ENCODE measurements at places on chromosomes 3 and 15.

DNA sequence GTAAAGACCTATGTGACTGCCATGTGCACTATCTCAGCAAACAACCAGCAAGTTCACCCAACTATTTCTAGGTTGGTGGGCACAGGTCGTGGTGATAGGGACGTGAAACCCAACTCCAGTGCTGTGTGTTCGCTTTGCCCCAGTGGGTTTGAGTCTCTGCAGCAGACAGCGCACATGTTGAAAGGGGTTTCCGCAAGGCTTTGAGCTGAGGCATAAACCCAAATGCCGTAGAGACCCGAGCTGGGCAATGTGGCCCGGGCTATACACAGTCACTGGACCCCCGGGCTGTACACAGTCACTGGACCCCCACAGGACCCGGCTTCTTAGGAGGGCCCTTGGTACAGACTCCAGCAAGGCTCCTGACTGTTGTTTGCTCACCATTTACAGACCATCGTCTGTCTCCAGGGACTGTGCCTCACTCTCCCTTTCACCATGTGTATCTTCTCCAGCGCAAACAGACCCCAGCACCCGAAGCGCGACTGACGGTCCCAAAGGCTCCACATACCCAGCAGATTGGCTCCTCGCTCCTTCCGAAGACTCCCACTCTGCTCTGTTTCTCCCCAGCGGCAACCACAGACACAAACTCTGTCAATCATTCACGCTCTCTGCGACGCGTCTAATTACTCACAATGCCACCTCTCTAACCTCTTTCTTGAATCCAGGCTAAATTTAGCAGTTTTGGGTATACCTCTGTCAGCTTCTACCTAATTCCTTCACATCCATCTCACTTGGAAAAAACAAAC is 31.2 kb downstream of the PCSK6 start:
- DNase-seq, result no peak

DNA sequence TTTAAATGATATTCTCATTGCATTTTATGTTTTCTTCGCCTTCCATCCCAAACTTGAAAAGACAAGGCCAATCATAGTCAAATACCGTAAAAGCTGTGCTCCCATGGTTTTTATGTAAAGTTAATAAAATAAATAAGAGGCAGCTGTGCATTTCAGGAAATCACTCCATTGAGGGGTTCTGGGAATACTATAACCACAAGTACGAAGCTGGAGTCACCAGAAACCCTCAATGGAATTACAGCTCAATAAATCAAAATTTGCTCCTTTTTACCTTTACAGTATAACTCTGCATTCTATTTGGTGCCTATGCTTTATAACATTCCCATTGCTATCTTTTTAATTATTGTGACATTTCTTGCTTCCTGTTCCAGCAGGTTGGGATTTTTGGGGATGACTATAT is 77.2 kb downstream of the C3orf38 start:
- no peak for DNase-seq

DNA sequence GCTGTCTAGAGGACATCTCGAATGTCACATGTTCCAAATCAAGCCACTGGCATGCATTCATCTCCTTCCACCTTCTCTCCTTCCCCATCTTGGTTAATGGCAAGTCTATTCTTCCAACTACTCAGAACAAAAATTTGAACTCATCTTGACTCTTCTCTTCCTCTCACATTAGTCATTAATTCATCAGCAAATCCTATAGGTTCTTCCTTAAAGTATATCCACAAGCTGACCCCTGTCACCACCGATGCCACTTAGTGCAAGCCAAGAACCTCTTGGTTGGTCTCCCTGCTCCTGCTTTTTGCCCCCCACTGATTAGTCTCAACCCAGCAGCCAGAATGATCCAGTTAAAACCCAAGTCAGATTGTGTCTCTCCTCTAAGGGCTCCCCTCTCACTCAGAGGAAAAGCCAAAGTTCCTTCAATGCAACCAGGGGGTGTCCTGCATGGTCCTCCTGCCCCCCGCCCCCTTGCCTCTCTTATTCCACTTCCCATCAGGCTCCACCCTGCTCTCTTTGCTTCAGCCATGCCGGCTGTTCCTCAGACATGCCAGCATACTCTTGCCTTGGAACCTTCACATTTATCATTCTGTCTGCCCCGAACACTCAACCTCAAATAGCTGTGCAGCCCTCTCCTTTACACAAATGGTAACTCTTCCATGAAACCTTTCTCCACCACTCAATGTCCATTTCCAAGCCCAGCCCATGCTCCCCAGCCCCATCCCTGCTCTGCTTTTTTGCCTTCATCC is 1.0 kb upstream of the GALNT15 start:
- DNase-seq, result no peak

DNA sequence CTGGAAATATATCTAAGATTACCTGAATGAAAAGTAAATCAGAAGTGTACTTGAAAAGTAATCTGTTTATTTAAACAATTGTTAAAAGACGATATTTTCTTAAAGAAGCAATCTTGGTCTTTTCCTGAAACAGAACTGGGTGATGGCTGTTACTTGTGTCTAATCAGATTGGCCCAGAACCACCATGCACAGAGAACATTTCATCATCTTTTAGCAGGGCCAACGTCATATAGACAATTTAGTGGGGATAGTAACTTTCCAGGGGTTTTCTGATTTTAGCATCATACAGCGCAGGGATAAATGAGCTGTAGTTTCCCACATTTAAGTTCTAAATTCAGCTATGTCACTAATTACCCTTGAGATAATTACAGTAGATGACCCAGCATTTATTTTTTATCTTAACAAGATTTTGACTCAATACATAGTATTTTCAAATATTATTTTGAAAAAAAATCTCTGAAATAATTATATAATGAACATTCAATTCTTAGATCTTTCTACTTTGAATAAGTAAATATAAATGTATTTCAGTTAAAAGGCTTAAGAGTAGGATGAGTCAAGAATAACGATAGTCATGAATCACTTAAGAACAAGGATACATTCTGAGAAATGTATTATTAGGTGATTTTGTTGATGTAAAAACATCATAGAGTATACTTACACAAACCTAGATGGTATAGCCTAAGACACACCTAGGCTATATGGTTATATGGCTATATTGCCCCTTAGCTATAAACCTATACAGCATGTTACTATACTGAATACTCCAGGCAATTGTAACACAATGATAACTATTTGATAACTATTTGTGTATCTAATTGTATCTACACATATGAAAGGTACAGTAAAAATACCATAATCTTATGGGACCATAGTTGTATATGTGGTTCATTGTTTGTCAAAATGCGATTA is 103.8 kb upstream of the MME start:
- DNase-seq, result no peak

DNA sequence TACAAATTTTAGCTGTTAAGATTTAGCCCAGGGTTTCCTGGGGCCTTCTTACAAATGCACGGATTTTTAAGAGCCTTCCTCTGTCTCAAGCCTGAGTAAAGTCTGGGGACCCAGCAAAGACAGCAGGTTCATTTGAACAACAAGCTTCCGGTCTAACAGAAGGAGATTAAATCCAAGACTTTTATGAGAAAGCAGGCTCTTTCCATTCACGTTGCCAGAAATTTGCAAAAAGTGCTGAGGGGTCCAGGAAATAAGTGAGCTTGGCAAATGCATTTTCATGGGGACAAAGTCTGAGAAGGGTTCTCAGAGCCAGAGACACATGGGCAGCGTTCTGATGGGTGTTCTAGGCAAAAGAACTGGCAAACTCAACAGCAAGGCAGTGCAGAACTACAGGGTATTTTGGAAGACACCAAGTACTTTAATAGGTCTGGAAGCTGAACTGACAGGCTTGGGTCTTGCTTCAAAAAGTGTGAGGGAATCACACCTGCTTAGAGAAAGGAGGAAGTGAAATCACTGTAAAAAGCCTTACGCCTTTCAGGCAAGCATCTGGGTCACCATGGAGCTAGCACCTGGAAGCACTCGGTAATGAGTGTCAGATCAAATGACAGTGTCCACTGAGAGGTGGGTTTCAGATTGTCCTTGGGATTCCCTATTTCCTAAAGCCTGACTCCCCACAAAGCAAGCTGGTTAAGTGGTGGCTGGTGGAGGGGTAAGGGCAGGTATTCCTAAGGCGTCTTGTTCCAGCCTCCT is 115.8 kb upstream of the ARHGEF3 start:
- no peak for DNase-seq

- DNase-seq, result no peak
These were observed 9.1 kb downstream of the ZNF280D start for GRCh38 chr15:56724232-56724631.

DNA sequence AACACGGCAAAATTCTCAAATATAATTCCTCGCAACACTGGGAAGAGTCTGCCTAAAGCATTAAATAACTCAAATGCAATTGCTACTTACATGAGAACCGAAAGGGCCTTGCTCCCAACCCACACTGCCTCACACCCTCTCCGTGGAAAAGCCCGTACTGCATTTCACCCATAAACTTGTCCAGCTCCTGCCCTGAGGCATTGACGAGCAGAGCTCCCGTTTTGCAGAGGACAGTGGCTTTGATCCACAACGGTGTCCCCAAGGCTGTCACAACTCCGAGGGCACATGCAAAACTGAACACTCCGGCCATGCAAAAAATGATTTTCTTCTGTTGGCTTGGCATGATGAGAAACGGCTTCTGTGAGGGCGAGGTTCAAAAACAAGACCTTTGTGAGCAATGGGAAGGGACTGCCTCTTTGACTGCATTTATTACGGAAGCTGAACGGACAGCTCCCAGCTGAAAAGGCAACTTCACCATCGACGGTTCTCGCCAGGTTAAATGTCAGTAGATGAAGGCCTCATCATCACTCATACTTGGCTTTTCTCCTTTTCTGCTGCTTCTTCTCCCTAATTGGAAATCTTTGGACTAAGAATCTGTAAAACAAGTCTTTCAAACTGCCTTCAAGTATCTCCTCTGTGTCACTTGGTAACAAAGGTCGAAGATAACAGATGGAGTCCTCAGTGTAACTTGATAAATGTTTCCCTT is at the start of gene CLRN1:
Gene CLRN1 (minus strand): TSS at position 362 of the 706 bp plus-strand sequence. CDS start 19 bp downstream, at position 343.
- DNase-seq, result no peak

- no peak for DNase-seq
These were observed 8.8 kb downstream of the ADPRH start for GRCh38 chr3:119588112-119588511.

DNA sequence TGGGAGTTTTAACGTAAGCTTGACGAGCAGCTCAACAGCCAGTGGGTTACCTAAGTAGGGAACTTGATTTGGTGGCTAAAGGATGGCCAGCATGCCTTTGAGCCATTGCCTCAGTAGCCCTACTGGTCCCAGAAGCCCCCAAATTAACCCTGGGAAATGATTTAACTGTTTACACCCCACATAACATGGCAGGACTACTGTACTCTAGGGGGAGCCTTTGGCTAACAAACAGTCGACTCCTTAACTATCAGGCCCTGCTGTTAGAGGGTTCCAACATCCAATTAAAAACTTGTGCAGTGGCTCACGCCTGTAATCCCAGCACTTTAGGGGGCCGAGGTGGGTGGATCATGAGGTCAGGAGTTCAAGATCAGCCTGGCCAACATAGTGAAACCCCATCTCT is 9.4 kb upstream of the SMCO1 start:
- DNase-seq, result no peak

DNA sequence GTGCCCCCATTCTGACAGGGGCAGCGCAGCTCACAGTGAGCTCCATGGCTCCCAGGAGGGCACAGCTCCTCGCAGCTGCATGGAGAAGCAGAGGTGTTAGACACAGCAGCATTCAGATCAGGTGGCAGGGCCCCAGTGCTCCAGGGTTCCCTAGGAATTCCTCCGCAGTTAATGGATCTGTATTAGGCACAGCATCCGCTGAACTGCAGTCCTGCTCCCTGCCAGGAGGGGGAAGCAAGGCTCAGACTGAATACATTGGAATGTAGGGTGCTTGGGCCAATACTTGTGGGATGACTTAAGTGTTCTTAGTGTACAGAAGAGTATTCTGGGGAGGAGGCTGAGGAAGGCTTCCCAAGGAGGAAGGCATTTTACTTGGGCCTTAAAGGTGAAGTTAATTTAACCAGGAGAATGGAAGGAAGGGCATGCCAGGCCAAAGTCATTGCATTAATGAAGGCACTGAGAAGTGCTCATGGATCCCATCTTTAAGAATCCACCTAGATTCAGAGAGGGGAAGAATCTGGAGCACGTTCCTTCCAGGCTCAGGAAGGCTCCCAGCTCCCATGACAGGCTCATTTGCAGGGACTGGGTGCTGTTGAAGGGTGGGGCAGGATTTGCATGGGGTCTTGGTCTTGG is 111.6 kb downstream of the RAB11A start:
- no peak for DNase-seq

DNA sequence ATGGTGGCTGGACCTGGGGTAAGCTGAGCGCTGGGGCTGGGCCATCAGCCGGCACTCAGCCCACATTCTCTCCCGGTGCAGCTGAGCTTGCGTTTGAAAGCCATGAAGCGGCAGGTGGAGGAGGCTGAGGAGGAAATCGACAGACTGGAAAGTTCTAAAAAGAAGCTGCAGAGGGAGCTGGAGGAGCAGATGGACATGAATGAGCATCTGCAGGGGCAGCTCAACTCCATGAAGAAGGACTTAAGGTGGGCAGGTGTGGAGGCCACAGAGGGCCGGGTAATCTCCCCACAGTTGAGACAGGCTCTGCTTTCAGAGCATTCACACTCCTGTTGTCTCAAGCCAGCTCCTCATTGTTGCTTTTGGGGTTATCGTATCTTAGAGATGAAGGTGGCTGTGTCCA is 45.7 kb upstream of the MYZAP start:
- no peak for DNase-seq

DNA sequence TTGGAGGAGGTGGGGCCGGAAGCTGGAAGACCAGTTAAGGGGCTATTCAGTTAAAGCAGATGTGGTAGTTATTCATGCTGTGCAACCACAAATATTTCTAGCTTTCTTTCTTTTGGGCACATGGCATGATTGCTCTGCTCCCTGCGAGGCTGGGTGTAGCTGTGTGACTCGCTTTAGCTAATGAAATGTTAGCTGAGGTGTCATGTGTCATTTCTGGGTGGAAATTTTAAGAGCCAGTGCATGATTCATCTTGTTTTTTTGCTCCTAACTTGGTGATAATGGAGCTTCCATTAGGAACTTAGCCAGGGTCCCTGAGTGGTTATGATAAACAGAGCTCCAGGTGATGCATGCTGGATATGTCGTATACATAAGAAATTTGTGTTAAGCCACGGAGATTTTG is 300.6 kb downstream of the SATB1 start:
- peak; percentile 35 for DNase-seq

DNA sequence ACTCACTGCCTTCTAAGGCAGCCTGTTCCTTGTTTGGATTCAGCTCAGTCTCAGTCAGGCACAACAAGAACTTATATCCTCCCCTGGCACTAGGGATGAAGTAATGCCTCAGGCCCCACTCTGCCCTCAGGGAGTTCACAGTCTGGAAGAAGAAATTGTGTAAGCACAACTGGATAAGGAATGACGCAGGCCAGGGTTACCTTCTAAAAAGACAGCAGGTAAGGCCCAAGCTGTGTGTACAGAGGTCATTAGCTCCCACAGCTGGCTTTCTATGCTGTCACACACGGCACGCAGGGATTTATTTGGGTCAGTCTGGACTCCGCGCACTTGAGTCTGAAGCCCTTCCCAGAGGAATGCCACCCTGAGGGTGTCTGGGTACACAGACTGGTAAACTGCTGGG is 82.9 kb downstream of the IQSEC1 start:
- no peak for DNase-seq
